IMR-90 (cell line): ENCODE measurements at places on chromosomes 13 and 19. TPM values are rescaled to one million over a fixed set of nuclear protein-coding genes. Genes with fewer than 3 reads are reported as not detected.

BRD4 gene
- 19.9 and 21.1 TPM in 2 replicates for polyA plus RNA-seq

PINLYP gene
- polyA plus RNA-seq, result 1.0 and 1.4 TPM in 2 replicates

TMPRSS9 gene
- polyA plus RNA-seq, result not detected in 2 replicates

ZFP28 gene
- polyA plus RNA-seq, result 2.7 and 3.0 TPM in 2 replicates

DNAAF3 gene
- 0.34 TPM in 2 replicates for polyA plus RNA-seq

ANGPTL8 gene
- not detected in 2 replicates for polyA plus RNA-seq

SEMA6B gene
- polyA plus RNA-seq, result 0.72 and 0.73 TPM in 2 replicates
